NCI-H187 treated with DMSO at 0.1 percent for 48 hours (cell line): ENCODE measurements at places on chromosomes 7 and 10.

- no peak for DNase-seq
These were observed 350.1 kb upstream of the COBL start for GRCh38 chr7:51666751-51667150.

GRCh38 chr10:101580486-101581399 lies 7.3 kb downstream of the POLL start:
- DNase-seq, result no peak

GRCh38 chr10:63841761-63842160 lies 320.6 kb downstream of the REEP3 start:
- no peak for DNase-seq

DNA sequence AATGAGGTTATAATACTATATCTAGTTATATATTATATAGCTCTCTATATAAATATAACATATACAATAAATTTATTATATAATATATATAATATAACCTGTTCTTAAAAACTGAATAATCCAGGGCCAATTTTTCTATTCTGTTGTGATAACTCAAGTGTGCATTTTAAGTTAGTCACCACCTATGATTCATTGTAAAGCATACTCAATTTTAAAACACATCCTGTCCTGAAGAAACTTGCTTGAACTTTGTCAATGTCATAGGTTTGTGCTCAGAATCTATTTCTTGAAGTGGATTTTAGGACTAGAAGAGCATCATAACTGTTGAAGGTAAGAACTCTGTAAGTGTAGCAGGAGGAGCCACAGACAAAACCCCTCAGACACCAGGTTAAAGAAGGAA lies 1209.8 kb downstream of the REEP3 start:
- no peak for DNase-seq

DNA sequence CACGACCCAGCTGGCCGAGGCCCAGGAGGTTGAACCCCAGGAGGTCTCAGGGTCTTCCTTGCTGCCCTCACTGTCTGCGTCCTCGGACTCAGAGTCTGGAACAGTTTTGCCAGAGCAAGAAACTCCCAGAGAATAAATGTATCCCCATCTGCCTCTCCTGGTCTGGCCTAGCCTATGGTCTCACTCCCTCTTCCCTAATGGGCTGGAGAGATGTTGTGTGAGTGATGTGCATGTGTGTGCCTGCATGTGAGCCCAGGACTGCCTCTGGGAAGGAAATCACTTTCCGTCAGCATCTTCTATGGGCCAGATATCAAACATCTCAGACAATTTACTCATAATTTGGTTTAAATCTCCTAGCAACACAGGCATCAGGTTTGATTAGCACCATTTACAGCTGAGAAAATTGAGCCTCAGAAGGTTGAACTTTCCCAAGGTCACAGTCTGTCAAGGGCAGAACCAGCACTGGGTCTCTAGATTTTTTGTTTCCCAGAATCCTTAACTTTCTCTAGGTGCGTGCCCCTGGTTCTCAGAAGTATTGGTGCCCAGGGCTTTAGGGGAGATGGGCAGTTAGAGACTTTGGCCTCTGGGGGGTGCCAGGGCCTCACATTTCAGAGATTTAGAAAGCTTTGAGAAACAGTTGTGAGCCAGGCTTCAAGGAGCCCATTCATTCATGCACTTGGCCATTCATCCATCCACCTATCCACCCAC lies 4.9 kb downstream of the TMEM270 start:
- no peak for DNase-seq

DNA sequence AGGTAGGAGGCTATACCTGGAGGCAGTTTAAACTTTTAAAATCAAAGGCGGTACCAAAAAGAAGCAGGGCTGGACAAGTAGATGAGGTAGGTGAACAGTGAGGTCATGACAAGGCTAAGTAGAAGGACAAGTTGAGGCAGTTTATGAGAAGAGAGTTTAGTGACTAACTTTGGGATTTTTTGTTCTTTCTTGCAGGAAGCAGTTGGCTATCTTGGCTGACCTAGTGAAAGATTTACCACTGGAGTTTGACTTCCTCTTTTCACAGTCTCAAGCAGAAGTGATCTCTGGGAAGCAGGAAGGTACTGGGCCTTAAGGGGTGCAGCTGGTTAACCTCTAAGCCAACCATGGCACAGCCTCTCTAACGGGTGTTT lies 26.3 kb downstream of the ENTPD7 start:
- DNase-seq, result no peak

- DNase-seq, result no peak
These were observed 35.7 kb downstream of the CCDC7 start for GRCh38 chr10:32481606-32482005.

GRCh38 chr7:133230591-133231194 lies 22.2 kb upstream of the EXOC4 start:
- peak; percentile 39 for DNase-seq

- DNase-seq, result no peak
These were observed 131.2 kb downstream of the SMURF1 start for GRCh38 chr7:99012722-99013121.

DNA sequence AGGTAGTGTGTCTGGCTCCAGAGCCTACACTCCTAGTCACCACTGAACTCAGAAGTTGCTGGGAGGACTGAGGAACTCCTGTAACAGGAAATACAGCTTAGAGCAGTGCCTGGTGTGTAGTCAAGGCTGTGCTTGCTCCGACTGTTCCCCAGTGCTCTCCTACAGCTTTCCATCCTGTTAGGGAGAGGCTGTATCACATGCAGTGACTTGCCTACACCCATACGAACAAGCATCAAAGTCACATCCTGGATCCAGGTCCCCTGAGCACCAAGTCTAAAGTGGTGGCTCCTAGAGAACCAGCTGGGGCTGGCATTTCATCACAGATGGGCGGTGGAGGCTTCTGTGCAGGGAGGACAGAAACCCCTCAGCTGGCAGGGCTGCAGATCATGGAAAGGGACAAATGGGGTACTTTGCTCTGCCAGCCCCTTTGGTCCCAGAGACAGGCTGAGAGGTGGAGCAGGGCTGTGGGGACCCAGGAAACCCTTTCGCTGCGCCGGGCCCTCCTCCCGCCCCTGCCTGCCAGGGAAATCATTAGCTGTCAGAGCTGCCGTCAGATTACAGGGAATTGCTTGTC lies 7.7 kb downstream of the ASB10 start:
- DNase-seq, result no peak

DNA sequence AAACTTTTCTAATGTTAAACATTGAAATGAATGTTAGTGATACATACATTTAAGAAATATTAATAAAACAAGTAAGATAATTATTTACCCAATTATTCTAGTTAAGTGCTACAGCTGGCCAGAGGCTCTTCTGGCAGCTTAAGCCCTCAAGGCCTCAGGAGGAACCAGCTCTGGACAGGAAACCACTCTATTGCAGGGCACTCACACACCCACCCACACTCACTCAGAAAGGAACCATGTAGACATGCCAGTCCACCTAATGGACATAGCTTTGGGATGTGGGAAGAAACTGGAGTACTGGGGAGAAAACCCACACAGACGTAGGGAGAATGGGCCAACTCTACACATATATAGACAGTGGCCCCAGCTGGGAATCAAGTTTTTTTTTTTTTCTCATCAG lies 28.2 kb downstream of the UMAD1 start:
- no peak for DNase-seq

DNA sequence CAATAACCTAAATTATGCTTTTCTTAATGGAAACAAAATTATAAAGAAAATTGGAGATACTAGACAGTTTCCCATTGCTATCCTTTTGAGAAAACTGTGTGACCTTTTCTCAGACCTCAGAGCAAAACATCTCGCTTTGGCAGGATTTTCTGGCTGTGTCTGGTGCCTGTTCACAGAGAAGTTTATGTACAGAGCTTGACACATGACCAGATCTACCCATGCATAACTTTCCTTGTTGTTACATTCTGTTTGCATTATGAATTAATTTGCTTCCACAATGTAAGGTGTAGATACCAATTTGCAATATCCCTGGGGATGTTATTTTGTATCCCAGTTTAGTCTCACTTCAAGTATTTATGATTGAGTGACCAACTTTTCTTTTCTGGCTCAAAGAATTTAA lies 565.0 kb downstream of the XPNPEP1 start:
- no peak for DNase-seq

- DNase-seq, result no peak
These were observed 138.1 kb upstream of the EEPD1 start for GRCh38 chr7:36014961-36015360.

- DNase-seq, result no peak
These were observed 30.5 kb downstream of the SHTN1 start for GRCh38 chr10:116974456-116975005.

DNA sequence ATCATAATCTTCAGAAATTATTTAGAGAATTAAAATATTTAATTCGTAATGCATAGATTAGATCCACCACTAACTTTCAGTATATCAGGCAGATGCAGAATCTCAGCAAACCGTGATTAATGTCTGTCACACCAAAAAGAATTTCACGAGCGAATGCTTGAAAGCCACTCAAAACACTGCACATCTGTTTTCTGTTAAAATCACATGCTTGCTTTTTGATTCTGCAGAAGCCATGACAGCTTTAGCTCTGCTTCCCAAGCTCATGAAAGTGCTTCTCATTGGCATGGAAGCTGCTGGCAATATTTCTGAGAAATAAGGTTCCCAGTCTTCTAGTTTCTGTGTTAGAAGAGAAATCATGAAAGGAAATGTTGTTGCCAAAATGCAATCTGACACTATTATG lies 837.8 kb upstream of the LRRN3 start:
- DNase-seq, result no peak

GRCh38 chr10:50497758-50498157 lies 126.0 kb downstream of the SGMS1 start:
- no peak for DNase-seq

GRCh38 chr10:124095096-124095495 lies 1.7 kb upstream of the CHST15 start:
- no peak for DNase-seq

- no peak for DNase-seq
These were observed 1519.6 kb downstream of the REEP3 start for GRCh38 chr10:65040796-65041195.

GRCh38 chr7:33904681-33905388 lies 504 bp upstream of the BMPER start:
- no peak for DNase-seq

GRCh38 chr7:94701555-94701973 lies 45.6 kb upstream of the SGCE start:
- no peak for DNase-seq

GRCh38 chr10:59222788-59223187 lies 46.3 kb downstream of the PHYHIPL start:
- DNase-seq, result no peak

GRCh38 chr10:101831169-101831811 lies 12.3 kb downstream of the KCNIP2 start:
- DNase-seq, result no peak

DNA sequence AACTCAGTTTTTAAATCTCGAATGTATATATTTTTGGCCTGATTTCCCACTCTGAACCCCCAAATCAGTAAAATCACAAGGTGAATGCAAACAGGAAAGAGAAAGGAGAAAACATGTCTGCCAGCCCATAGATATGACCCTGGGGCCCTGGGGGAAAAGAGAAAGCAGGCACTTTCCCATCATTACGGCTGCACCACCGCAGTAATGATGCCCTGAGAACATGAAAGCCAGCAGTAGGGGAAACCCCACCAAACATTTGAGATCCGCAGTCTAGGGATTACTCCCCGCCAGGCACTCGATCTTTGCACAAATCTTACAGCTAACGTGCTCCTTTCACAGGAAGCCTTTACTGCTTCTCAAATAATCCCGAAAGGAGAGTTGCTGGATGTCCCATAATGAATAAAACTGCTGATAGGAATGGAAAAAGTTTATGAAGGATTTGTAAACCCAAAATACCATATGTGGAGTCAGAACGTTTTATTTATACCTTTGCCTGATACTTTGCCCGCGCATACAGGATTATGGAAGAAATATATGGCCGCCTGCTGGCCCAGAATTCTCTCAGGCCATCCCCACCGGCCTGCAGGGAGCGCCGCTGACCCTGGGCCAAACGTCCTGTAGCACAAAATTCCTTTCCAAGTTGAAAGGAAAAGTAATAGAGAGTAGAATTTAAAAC lies 180.0 kb upstream of the INHBA start:
- no peak for DNase-seq

- DNase-seq, result no peak
These were observed 206.1 kb downstream of the RAMP3 start for GRCh38 chr7:45363669-45364068.

DNA sequence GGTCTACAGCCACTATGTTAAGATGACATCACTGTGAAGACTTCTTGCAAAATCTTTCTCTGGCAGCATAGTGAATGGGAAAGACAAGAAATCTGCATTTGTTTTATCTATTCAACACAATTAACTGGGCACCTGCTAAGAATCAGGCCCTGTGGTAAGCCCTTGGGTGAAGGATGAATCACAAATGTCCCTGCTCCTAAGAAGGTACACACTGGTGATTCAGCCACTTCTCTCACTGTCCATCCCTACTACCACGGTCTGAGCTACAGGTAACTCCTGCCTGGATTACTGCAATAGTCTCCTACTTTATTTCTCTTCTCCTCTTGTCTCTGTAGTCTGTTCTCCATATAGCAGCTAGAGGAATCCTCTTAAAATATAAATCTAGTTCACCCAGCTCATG lies 116.1 kb downstream of the HIBADH start:
- no peak for DNase-seq

- no peak for DNase-seq
These were observed 114.3 kb upstream of the ODAD2 start for GRCh38 chr10:28113202-28113601.

- DNase-seq, result no peak
These were observed 233.3 kb upstream of the PTPRZ1 start for GRCh38 chr7:121639705-121640104.

DNA sequence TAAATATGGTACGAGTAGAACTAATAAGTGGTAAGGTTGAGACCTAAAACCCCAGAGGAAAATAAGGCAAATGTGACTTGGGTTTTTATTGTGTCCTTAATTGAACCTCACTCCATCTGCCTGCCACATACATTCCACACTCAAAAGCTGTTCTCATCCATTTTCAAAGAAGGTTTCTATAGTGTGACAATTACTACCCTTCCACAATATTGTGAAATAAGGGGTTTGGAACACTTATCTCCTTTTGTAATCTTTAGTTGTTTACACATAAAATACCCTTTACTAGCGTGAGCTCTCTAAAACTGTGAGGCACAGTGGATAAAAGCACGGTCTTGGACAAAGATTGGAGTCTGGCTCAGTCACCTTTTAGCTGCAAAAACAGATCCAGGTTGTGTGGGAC lies 166.6 kb downstream of the THSD7A start:
- peak; percentile 21 for DNase-seq

- DNase-seq, result no peak
These were observed 91.9 kb upstream of the MGMT start for GRCh38 chr10:129375171-129375570.

GRCh38 chr10:73771722-73772280 lies 10.0 kb upstream of the CHCHD1 start:
- DNase-seq, result no peak
